ENCODE measurements at places on chromosomes 3 and 15.

GRCh38 chr3:155446366-155446765 is 152.9 kb upstream of the STRIT1 start:
- DNase-seq = no peak

- no peak for DNase-seq
These were observed 2.2 kb upstream of the FAM240A start for GRCh38 chr3:46609944-46610722.

GRCh38 chr15:87021751-87022150 is 942.1 kb downstream of the AGBL1 start:
- no peak for DNase-seq

DNA sequence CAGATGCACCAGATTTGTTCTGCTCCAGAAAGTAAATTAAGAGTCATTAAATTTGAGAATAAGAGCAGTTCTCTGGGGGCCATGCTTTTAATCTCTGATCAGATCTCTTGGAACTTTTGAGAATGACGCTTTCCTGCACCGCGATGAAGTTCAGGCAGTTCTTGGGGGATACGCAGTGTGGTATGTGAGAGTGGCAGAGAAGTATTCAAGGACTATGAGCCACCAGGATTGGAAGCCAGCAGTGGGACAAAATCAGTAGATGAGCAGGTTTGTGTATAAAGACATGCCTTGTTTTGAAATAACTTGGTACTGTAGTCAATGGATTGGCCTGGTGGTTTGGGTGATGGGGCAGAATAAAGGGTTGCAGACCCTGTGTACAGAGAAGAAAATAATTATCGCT is 483.6 kb downstream of the ERC2 start:
- no peak for DNase-seq

DNA sequence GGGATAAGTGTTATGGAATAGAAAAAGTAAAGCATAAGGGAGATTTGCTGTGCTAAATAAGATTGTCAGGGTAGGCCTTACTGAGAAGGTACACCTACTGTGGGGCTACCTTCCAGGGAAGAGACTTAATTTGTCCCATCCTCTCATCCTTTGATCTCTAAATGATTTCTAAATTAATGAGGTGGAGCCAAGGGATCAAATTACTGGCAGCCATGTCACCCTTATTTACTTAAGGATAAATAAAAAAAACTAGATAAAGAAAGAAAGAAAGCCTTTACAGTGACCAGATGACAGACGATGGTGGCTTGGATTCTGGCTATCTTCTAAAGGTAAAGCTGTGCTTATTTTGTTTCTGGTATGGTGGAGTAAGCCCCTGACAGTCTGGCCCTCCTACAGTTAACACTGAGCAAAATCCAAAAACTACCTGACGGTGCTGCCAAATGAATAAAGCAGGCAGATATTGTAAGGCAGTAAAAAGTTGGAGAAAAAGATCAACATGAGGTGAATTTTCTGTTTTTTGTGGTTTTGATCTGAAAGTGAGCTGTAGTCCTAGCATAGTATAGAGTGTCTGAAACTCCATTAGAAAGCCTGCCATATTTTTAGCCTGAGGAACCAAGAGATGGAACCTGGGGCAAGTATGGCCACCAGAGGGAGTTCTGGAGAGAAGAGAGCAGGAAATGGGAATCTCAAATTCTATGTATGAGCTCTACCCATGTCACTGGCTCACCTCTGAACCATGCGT is 285.1 kb upstream of the MANF start:
- DNase-seq = no peak

DNA sequence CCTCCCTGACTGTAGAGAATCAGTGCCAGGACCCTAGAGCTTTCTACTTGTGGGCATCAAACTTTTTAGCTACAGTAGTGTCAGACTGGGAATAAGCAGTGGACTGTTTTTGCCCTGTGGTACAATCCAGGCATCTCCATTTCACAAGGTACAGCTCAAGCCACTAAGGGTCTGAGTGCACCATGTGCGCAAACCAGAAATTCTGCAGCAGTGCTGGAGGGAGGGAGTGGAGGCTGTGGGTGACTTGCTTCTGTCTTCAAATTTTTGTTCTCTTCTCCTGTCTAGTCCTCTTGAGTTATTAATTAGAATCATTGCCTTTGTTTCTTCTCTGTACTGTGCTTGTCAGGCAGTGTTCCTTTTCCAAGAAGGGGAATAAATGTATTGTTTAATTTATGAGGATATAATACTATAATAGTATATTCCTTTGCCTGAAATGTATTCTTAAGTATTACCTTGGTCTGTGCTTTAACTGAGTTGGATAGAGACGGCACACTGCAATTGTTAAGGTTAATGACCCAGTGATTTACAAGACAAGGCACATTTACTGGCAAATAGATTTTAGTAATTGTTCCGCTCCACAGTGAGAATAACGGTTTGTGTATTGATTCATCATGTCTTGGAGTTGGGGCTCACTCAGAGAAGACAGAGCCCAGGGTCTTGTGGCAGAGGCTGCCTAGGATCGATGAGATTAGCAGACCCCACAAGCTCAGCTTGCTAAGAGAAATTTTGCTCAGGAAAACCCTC is 390.6 kb upstream of the CFAP20DC start:
- no peak for DNase-seq

DNA sequence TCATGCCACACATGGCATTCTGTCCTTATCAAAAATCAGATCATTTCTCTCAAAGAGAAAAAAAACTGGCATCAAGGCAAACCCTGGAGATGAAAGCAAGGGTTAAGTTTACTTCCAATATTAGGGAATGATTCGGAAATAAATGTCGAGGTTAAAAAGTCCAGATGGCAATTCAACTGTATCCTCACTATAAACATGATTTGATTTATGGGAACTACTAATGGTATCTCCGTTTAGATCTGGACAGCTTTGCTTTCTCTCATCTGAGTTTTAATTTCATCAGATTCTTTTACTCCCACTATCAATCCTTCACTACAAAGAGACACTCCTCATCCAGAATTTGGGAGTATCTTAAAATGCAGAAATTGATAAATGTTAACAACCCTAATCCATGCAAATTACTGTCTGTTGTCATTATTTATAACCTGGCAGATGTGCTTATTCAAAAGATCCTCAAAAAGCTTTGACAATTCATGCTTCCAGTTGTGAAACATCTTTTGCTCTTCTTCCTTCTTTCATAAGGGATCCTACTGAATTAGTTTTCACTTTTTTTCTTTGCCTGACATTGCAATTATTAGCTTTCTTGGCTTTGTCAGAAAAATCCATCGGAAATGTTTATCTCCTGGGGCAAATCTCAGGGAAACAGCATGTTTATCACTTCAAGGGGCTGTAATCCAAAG is 903.2 kb downstream of the MCTP2 start:
- DNase-seq = no peak

DNA sequence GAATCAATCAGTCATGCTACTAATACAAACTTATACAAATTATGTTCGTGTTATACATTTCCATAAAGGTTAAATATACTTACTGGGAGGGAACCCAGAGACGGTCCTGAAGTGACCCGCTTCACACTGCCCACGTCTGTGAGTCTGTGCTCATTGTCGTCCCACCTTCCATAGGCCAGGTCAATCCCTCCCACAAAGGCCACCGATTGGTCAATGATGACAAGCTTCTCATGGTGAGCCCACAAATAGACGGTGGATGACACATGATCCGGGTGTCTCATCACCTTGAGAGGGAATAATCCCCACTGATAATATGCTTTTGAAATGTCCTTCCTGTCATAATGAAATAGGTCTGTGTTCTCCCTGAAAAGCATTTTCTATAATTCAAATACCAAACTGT is 121.7 kb downstream of the PLD1 start:
- DNase-seq = no peak

GRCh38 chr15:77387365-77388105 is 32.4 kb downstream of the PEAK1 start:
- no peak for DNase-seq

DNA sequence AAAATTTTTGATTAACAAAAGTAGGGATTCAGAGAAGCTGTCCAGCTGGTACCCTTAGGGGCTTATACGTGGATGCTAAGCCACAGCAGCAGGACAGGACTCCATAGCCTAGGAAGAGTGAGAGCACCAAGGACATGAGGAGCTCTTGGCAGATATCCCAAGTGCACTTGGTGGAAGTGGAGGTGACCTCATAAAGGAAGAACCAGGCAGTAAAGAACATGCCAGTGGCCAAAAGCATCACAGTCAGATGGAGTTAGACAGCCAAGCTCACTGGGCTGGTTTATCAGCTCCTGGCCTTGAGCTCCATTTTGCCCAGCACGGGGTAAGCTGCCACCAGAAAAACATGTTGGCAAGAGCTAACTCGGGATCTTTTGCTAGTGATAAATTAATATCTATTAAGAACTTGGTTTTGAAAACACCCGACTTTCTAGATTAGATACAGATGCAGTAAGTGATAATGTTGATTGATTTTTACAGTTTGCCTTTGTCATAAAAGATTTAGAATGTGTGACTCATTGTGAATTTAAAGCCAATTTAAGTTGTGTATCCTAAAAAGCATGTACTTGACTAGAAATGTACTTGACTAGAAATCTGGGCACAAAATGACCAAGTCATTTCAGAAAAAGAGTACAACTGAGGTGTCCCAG is 108.0 kb downstream of the CMSS1 start:
- no peak for DNase-seq

- no peak for DNase-seq
These were observed 938.6 kb downstream of the NTRK3 start for GRCh38 chr15:87317900-87318299.

DNA sequence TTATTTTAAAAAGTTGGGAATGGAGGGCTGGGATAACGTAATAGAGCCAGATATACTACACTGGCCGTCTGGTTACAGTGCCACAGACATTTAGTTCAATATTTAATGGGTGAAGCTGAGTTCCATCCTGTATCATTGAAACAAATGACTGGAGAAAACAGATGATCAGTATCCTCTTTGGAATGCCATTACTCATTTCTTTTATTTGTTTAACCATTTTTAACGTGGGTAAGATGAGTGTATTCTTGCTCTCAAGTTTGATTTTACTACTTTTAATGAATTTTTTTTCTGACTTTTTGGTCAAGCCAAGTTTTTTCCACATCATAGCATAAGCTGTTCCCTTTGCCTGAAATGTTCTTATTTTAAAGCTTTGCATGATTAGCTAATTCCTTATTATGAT is 53.9 kb upstream of the GRM7 start:
- DNase-seq = no peak

- DNase-seq = no peak
These were observed 58.2 kb downstream of the IL16 start for GRCh38 chr15:81254916-81255290.

DNA sequence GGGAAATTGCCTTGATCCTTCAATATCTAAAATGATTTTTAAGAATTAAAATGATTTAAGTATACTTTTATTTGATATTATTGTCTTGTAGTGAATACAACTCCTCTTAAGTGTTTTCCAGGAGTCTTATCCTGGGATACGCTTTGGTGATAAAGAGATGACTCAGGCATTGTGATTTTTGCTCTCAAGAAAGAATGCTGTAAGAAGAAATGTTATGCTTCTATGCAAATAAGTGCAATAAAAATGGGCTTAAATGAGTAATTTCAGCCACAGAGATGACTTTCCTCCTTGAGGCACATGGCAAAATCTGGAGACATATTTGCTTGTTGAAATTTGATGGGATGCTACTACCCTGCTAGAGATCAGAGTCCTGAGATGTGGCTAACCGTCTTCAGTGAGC is 358.6 kb upstream of the BCHE start:
- no peak for DNase-seq

GRCh38 chr15:88800026-88800425 is 3.2 kb upstream of the ACAN start:
- DNase-seq = no peak

DNA sequence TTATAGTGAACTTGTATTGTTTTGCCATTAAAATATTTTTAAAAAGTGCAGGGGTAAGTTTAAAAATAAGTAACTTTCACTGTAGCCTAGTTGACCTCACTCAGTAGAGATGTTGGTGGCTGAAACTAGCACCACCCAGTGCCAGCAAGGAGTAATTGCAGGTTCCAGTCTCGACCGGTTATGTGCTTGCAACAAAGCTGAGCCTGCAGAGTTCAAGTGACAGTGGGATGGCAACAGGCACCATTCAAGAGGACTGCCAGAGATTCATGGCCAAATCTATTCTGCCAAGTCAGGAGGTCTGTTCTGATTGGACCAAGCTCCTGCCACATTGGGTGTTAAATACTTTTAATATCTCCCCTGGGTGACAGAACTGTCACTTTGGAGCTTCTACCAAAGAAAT is 2.7 kb downstream of the ADAMTS7 start:
- DNase-seq = no peak

GRCh38 chr15:52406601-52407000 is 111.0 kb upstream of the MYO5C start:
- DNase-seq = no peak

DNA sequence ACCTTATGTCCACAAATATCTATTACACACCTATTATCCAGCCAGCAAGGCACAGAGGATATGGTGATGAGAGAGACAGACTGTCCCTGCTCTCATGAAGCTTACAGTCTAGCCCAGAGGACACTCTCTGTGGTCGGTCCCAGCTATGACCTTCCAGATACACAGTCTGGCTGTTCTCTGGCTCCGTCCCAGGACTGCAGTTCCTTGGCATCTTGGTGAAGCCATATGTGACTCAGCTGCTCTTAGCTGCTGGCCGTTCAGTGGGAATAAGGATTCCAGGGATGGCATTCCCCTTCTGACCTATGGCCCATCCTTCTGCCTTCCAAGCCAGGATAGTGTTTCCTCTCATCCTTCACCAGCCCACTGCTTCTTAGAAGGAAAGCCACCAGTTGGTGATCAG is 30.8 kb downstream of the MEX3B start:
- DNase-seq = no peak

GRCh38 chr3:6416049-6416661 is 444.8 kb upstream of the GRM7 start:
- DNase-seq = no peak

- no peak for DNase-seq
These were observed 82.4 kb downstream of the WWTR1 start for GRCh38 chr3:149575213-149575960.

DNA sequence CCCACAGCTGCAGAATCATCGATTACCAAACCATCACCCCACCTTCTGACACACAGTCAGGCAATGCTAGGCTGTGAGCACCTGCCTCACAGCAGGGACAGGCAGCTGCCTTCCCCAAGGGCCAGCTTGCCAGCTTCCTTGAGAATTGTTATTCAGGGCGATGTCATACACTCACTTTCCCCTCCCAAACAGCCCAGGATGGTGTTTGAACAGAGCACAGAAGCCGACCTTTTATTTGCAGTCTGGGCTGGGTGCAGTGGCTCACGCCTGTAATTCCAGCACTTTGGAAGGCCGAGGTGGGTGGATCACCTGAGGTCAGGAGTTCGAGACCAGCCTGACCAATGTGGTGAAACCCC is 84.5 kb upstream of the HERC1 start:
- DNase-seq = no peak

GRCh38 chr3:155960060-155960459 is 89.6 kb downstream of the GMPS start:
- no peak for DNase-seq
